ELF-1 (cell line): ENCODE measurements at places on chromosomes 3 and 15.

DNA sequence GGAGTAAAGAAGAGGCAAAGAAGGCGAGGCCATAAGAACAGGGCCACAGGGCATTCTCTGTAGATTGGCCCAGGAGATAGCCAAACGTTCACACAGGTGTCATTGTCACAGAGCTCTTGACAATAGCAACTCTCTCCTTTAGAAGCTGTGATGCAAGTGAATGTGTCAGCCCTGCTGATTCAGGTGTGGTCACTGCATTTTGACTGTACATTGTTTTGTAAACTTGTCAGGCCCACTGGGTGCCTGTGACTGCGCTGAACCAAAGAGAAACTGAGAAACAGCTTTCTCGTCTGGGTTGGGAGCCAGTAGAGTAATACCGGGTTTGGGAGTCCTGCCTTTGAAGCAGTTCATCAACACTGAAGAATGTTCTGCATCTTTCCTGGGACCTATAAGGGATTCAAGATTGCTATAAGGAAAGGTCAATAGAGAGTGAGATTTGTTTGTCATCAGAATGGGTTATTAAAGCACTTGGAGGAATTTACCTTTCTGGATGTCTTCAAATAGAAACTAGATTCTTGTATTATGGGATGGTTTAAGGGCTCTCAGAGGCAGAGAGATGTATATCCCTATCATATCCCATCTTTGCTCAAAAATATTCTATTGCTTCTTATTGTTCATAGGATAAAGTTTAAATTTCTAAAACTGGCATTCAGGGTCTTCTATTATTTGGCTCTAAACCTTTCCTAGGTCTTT is 45.4 kb downstream of the TMEM45A start:
- DNase-seq, result peak; percentile 43

DNA sequence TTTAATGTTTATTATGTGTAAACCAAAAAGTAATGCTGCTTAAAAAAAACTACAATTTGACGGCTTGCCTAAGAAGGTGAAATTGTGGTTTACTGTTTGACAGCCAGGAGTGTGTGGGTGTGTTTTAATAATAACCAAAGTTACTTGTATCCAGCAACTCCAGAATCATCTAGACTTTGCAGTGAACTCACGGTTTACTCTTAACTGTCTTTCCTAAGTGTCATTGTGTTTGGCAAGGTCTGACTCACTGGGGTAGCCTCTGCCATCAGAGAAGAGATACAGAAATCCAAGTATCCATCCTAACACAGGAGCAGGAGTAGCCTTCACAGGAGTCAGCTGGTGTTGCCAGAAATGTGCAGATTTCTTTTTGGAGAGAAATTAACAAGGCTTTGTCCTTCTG is 151.1 kb downstream of the CTNNB1 start:
- no peak for DNase-seq

GRCh38 chr3:17935222-17935621 is 192.8 kb upstream of the TBC1D5 start:
- no peak for DNase-seq

DNA sequence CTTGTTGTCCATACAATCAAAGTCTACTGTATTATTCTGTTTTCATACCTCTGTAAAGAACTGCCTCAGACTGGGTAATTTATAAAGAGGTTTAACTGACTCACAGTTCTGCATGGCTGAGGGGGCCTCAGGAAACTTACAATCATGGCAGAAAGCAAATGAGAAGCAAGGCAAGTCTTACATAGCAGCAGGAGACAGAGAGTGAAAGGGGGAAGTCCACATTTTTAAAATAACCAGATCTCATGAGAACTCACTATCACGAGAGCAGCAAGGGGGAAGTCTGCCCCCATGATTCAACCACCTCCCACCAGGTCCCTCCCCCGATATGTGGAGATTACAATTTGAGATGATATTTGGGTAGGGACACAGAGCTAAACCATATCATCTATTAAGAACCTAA is 724.6 kb upstream of the CBLB start:
- DNase-seq, result no peak

DNA sequence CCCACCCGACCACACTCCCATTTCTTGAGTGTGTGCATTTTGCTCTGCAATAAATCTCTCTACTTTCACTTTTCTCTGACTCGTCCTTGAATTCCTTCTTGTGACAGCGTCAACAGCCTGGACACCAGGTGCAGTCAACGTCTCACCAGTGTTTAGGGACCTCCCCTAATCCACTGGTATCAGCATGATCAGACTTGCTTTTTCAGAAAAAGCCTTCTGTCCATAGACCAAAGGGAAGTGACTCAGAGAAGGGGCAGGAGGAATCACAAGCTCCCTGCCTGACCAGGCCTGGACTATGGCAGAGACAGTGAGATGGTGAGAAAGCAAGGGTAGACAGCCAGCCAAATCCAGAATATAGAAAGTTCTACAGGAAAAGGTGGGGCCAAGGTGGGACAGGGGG is 15.5 kb downstream of the CCR5 start:
- no peak for DNase-seq

- DNase-seq, result no peak
These were observed 211.4 kb downstream of the TUSC7 start for GRCh38 chr3:116920826-116921610.

DNA sequence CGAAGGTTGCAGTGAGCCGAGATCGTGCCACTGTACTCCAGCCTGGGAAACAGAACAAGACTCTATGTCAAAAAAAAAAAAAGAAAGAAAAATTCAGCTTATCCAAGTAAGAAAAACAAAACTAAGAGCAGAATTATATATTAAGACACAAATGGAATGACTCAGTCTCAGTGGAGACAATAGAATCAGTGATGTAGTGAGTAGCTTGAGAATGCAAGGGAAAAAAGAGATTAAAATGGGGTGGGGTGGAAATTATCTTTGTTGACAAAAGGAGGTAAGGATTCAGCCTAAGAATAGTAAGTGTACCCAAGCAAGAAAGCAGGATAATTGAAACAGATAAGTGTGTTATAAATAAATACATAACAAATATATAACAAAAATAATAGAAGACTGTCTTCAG is 70.7 kb downstream of the BLM start:
- DNase-seq, result no peak
